ENCODE measurements at places on chromosomes 13 and 19.

DNA sequence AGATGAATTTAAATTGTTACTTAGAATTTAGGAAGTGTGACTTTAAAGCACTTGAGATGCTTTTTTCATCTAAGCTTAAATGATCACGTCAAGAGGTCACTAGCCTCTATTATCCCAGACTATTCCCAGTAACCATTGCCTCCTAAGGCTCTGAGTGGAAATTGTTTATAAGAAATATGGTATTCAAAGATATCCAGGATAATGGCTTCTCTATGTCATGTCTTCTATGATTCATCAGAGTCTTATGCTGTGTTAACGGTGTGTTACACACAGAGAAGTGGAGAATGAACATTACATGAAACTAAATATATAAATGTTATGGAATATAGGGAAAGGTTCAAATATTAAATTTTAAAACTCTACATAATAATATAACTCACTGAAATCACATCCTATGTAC is 79.8 kb upstream of the NBEA start:
- DNase-seq = no peak

DNA sequence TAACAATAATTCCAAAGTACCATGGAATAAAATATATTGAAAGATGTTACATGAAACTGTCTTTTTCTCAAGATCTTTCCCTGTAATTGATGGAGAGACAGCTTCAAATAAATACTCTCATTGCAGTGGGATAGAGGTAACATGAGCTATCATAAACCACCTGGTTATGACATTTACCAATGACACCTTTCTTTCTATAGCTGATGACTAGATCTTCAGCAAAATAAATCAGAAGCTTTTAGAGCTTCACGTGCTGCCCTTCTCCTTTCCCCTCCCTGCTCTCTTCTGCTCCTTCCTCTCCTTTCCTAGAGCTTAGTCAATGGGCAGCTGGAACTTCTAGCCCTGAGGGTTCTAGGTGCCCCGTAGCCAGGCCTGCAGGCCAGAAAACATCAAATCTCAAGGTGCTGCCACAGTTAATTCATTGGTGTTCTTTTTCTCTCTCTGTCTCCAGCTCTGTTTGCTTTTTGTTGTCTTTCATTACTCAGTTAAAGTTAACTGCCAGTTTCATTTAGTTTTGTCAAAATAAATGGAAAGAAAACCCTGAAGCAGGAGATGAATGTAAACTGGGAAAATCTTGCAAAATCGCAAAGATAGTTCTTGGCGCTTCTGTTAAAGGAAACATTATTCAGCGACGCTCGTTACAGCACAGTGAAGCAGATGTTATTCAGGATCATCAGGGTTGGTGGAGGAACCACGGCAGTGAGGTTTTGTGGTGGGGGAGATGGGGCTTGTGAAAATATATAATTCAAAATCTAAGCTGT is 8.3 kb upstream of the METTL21C start:
- DNase-seq = no peak

DNA sequence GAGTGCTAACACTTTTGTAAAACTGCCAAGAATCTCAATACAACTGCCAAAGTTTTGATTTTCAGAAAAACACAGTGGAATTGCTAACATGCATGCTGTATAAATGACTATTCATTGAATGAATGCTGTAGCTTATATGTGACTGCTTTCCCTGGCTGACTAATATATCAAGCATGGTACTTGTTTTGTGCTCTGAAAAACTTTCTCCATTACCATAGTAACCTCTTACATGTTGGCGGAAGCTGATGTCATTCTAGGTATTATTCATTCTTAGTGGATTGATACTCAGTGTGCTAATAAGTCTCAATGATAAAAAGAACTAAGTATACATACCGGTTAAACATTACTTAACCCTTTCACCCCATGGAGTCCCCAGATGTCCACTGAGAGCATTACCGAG is 166.1 kb upstream of the MYO16 start:
- DNase-seq = peak; percentile 76

DNA sequence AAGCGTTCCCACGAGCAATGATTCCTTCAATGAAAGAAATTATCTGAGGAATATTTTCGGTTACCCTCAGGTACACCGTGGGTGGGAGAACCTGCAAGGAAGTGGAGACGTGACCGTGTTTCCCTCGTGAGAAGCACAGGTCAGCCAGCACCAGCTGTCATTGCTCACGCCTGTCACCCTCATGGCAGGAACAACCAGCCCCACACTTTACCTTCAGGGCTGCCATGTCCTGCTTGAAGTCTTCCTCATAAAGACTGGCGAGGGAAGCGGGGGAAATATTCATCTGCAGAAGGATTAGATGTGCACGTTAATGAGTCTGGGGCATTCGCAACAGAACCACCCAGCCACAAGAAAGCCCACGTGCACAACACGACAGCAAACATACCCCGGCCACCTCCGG is 18.2 kb downstream of the CARS2 start:
- DNase-seq = no peak

- no peak for DNase-seq
Observed at GRCh38 chr19:51503896-51504295, 2.3 kb upstream of the SIGLEC12 start.

- no peak for DNase-seq
Observed at GRCh38 chr19:21838646-21839045, 2.7 kb upstream of the ZNF43 start.

- DNase-seq = no peak
Observed at GRCh38 chr19:41415154-41415571, 12.0 kb downstream of the B3GNT8 start.

DNA sequence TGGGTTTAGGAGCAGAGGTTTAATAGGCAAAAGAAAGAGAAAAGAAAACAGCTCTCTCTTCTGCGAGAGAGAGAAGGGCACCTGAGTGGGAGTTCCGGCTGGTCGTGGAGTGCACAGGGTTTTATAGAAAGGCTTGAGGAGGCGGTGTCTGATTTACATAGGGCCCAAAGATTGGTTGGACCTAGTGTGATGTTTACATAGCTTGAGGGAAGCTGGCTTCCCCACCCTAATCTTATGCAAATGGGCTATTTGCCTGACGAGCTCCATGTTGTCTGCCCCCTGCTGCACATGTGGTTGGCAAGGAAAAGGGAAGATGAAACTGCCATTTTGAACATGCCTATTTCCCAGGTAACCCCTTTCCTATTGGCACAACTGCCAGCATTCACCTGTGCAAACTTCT is 21.5 kb upstream of the MEDAG start:
- no peak for DNase-seq

DNA sequence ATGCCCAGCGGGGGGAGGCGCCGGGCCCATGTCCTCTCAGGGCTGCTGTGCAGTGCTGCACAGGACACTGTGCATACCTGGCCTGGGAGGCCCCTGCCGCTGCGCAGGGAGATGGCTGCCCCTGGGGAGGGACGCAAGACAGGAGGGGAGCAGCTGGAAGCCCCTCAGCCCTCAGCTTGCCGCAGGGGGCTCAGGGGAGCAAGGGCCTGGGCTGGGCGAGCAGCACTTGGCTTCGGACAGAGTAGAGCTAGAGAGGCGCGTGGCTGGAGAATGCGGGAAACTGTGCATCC is 10.9 kb downstream of the CHERP start:
- DNase-seq = no peak

DNA sequence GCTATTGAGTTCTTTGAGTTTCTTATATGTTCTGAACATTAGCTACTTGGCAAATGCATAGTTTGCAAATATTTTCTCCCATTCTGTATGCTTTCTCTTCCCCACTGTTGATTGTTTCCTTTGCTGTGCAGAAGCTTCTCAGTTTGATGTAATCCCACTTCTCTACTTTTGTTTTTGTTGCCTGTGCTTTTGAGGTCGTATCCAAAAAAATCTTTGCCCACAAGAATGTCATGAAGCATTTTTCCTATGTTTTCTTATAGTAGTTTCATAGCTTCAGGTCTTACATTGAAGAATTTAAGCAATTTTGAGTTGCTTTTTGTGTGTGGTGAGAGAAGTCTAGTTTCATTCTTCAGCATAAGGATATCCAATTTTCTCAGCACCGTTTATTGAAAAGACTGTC is 536.7 kb upstream of the ARGLU1 start:
- no peak for DNase-seq

GRCh38 chr13:71625694-71626093 is 241.3 kb downstream of the DACH1 start:
- DNase-seq = no peak

DNA sequence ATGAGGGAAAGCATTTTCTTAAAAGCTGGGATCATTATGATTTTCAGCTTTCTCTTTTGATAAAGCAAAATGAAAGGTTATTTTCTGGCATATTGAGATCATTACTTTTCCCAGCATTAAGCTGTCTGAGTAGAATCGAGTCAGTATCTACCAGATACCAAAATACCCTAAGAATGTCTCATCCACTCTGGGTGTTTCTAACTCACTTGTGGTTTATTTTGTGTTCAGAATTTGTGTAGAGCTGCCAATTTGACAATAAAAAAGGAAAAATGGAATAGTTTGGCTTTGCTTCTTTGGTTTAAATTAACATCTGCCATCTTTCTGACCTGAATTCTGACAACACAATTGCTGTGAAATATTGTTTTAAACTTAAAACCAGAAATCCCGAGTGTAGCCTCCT is 438.7 kb upstream of the ARGLU1 start:
- no peak for DNase-seq

DNA sequence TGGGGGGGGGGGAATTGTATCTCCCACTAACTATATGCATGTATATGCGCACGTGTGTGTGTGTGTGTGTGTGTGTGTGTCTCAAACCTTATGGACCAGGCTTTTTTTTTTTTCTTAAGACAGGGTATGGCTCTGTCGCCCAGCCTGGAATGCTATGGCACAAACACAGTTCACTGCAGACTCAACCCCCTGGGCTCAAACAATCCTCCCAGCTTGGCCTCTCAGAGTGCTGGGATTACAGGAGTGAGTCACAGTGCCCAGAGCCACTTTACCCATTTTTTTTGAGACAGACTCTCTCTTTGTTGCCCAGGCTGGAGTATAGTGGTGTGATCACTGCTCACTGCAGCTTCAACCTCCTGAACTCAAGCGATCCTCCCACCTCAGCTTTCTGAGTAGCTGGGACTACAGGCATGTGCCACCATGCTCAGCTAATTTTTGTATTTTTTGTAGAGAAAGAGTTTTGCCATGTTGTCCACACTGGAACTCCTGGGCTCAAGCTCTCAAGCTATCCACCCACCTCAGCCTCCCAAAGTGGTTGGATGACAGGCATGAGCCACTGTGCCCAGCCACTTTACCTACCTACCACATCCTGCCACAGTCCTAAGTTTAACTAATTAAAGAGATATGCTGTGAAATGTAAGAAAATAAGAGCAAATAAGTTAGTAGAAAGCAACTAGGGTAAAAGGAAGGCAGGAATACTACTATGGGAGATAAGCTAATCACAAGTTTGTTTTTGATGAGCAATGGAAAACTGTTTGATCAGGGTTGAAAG is 2.4 kb downstream of the ZMYM5 start:
- DNase-seq = peak; percentile 67

DNA sequence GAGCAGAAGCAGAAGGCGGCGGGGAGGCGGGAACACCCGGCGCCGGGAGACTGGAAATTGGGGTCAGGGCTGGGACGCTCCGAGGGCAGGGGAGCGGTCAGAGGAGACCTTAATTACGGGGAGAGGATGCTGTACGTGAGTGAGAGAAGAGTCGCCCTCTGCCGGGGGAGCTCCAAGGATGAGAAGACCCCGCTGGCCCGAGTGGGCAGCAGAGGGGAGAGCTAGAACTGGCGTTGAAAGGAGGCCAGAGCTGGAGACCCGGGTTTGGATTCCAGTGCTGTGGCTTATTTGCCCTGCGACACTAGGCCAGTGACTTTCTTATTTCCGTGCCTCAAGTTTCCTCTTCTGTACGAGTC is 536 bp downstream of the FAM32A start:
- DNase-seq = no peak

- peak; percentile 75 for DNase-seq
Observed at GRCh38 chr19:11767633-11768133, 883 bp downstream of the ZNF441 start.

- no peak for DNase-seq
Observed at GRCh38 chr13:43487461-43487860, 299.3 kb downstream of the ENOX1 start.

- DNase-seq = no peak
Observed at GRCh38 chr19:22735911-22736645, 47.9 kb downstream of the ZNF99 start.

GRCh38 chr13:31409678-31410356 is 210.0 kb downstream of the B3GLCT start:
- DNase-seq = no peak

DNA sequence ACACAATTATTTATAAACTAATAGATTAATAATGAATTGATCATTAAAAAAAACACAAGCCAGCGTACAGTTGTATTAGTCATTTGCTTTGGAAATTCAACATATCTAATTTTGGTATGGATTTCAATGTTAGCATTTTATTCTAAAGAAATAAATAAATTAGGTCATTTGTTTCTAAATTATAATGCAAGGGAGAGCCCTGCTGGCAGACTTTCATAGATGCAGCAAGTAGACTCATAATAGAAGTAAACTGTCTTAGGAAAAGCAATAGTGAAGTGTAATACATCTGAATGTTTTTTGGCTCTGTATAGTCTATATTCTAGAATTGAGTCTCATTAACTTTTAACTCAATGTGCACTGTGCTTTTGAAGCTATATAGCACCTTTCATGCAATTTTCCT is 982.4 kb upstream of the MIR17HG start:
- no peak for DNase-seq

DNA sequence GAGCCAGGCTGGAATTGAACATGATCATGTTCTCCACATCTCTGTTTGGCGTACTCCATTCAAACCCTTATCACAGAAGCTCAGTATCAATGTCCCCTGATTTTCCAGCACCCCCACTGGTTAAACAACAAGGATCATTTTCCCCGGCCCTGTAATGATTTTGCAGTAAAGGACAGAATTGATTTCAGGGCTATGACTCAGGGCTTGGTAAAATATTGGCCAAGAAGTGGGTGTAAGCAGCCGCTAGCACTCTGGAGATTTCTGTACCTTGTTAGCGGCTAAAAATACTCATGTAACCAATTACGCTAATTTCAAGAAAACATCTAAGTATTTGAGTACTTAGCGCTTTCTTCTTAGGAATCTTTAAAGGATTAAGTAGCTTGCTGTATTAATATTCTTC is 69.5 kb upstream of the FNDC3A start:
- no peak for DNase-seq

- DNase-seq = no peak
Observed at GRCh38 chr13:31399690-31400089, 199.9 kb downstream of the B3GLCT start.

DNA sequence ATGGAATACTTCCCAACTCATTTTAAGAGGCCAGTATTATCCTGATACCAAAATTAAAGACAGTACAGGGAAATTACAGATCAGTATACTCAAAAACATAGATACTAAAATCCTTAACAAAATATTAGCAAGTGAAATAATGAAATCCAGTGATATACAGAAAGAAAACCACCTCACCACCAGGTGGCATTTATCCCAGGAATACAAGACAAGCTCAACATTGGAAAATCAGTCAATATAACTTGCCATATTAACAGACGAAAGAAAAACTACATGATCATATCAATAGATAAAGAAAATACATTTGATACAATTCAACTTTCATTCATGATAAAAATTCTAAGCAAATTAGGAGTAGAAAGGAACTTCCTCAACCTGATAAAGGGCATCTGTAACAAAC is 6.7 kb upstream of the GNA15 start:
- peak; percentile 50 for DNase-seq

GRCh38 chr19:32022044-32022640 is 323.3 kb upstream of the ZNF507 start:
- DNase-seq = no peak
